Small intestine (tissue), 16 donors: ENCODE measurements at places on chromosomes 11 and 22. TPM values are rescaled to one million over a fixed set of nuclear protein-coding genes. Genes with fewer than 3 reads are reported as not detected.
A peak's percentile ranks its signal among the peaks of the same experiment; 100 is the strongest.

DNA sequence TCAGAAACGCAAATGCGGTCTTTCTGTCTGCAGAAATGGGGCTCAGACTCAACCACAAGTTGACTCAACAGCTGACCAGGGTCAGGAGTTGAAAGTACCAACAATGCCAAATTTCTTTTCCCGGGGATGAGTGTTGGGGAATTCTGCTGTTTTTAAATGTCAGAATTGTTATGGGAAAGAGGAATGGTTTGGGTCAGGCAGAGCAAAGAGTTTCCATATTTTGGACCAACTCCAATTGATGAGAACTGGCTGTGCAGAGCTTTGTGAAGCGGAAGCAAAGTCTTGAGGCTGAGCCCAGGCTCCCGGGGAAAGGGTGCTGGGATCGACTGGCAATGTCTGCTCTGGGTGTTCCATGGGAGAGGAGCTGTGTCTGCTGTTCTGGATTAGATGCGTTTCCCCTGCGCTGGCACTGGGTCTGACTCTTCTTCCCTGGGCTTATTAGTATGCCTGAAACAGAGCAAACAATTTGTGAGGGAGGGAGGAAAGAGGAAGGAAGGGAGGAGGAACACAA lies 36.2 kb downstream of the TXN2 start:
- no peak for DNase-seq

- DNase-seq, result peak; percentile 25
Measured at GRCh38 chr11:7498193-7498592, 12.9 kb downstream of the OLFML1 start.

SPON1 gene
- polyA plus RNA-seq, result 14.1 TPM

DNA sequence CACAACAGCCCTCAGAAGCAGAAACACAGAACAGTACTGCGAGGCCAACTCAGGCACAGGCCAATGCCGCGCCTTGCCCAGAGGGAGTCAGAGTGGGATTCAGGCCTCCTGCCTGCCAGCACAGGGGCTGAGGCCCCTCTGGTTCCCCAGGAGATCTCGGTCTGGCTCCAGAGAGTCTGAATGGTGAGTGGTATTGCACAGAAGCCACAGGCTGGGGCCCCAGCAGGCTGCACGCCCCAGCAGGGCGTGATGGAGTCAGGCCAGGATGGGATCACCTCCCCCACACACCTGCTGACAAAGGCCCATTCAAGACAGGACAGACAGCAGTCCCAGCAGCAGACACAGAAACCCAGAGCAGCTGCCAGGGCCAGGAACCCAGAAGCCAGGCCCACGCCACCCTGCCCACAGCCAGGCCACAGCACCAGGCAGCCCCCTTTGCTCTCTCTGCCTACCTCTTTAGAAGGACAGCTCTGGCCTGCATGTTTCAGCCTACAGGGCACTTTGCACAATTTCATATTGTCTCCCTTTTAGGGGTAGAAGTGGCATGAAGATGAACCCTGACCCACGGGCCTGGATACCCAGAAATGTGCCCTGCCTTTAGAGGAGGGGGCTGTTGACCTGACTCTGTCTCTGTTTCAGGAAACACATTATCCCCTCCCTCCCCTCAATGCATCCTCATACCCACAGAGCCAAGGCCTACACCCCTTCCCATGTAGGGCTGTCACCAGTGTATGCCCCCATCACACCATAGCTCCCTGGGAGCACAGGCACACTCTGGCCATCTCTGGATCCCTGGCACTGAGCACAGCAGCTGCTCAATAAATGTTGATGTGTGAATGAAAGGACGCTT lies 6.1 kb downstream of the FXYD6 start:
- DNase-seq, result peak; percentile 35

- DNase-seq, result no peak
Measured at GRCh38 chr11:932435-932834, 6.8 kb downstream of the AP2A2 start.

GRCh38 chr11:34245041-34245440 lies 112.8 kb downstream of the ABTB2 start:
- no peak for DNase-seq

GRCh38 chr11:31069447-31070205 lies 299.9 kb downstream of the DCDC1 start:
- no peak for DNase-seq

GRCh38 chr11:1640076-1640946 lies 10.7 kb downstream of the KRTAP5-5 start:
- peak; percentile 60 for DNase-seq

- no peak for DNase-seq
Measured at GRCh38 chr11:16512899-16513241, 156.5 kb upstream of the SOX6 start.

- no peak for DNase-seq
Measured at GRCh38 chr11:128878455-128878854, 11.4 kb upstream of the KCNJ1 start.

MAJIN gene
- not detected for polyA plus RNA-seq

GRCh38 chr11:26599425-26599824 lies 27.4 kb upstream of the MUC15 start:
- DNase-seq, result no peak

- DNase-seq, result peak; percentile 84
Measured at GRCh38 chr22:35023692-35024363, 42.1 kb upstream of the ISX start.

RNF215 gene
- polyA plus RNA-seq, result 3.8 TPM

POU2AF2 gene
- 1.4 TPM for polyA plus RNA-seq

AKIP1 gene
- 13.9 TPM for polyA plus RNA-seq

DNA sequence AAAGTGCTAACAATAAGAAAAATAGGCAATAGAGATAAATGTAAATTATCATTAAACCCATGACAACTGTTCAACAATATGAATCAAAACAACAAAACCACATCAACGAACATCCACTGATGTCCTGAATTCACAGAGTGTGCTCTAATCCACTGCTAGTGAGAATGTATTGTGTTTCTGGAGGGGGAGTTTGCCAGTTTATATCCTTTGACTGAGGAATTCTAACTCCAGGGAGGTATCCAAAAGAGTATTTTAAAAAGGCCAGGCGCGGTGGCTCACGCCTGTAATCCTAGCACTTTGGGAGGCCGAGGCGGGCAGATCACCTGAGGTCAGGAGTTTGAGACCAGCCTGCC lies 1.7 kb upstream of the WEE1 start:
- no peak for DNase-seq

GRCh38 chr22:37764622-37765021 lies 43.1 kb upstream of the GCAT start:
- DNase-seq, result no peak

DNA sequence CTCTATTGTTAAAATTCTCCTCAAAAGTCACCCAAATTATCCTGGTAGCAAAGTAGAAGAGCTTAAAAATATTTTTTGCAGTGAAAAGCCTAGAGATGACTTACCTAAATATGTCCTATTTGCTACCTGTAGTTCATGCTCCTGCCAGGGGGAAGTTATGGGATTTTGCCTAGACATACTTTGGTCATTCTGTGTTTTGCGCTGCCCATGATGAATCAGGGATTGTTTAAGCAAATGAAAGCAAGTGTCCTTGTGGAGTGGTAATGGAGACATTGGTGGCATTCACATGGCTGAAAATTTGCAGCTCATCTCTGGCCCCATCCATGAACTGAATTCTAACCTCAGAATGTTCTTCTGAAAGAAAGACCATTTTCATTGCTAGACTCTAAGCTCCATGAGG lies 14.6 kb upstream of the SESN3 start:
- no peak for DNase-seq

- DNase-seq, result no peak
Measured at GRCh38 chr11:73579641-73580434, 18.1 kb downstream of the FAM168A start.

KIAA1671 gene
- 18.0 TPM for polyA plus RNA-seq

DNA sequence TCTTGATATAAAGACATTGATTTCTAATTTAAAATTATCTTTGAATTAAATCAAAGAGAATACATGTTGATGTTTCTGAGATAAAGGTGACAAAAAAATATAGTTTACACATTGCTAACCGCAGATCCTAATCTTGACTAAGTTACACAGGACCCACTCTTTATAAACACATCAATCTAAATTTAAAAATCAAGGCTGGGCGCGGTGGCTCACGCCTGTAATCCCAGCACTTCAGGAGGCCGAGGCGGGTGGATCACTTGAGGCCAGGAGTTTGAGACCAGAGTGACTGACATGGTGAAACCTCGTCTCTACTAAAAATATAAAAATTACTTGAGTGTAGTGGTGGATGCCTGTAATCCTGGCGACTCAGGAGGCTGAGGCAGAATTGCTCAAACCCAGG lies 1.9 kb downstream of the ARFGAP3 start:
- DNase-seq, result no peak

GRCh38 chr11:128299132-128299726 lies 288.1 kb downstream of the ETS1 start:
- DNase-seq, result no peak

- no peak for DNase-seq
Measured at GRCh38 chr11:118984825-118985224, 13.1 kb upstream of the CENATAC start.

- DNase-seq, result no peak
Measured at GRCh38 chr11:27118949-27119348, 78.3 kb downstream of the BBOX1 start.

- DNase-seq, result no peak
Measured at GRCh38 chr11:12581416-12581815, 92.8 kb upstream of the TEAD1 start.

DNA sequence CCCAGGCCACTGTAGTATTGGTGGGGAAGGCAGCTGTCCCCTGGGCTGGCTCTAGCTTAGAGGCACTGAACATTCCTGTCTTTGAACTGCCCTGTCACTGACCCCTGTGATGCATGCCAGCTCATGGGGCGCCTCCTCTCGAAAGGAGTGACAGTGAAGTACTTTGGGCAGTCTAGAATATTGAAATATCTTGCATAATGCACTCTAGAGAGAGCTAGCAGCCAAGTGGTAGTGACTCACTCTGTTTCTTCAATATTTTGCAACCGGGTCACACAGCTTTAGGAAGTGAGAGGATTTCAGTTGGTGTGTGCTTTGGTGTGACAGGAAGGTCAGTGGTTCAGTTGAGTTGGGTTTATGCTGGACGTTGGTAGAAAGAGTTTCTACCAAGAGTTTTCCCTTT lies 35.5 kb upstream of the ST14 start:
- no peak for DNase-seq

DNA sequence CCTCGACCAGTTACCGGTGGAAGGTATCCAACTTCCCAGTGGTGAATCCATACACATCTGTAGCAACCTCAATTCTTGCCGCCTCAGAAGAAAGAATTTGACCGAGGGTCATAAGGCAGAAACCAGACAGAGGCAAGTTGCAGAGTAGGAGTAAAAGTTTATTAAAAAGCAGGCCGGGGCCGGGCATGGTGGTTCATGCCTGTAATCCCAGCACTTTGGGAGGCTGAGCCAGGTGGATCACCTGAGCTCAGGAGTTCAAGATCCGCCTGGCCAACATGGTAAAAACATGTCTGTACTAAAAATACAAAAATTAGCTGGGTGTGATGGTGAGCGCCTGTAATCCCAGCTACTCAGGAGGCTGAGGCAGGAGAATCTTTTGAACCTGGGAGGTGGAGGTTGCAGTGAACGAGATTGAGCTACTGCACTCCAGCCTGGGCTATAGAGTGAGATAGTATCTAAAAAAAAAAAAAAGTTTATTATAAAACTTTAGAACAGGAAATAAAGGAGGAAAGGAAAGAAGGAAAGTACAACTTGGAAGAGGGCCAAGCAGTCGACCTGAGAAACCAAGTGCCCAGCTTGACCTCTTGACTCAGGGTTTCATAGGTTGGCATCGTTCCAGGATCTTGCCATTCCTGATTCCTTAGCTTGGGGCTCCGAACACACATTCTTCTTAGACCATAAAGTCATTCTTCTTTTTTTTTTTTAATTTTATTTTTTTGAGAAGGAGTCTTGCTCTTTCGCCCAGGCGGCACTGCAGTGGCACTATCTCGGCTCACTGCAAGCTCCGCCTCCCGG lies 27.8 kb downstream of the RGL4 start:
- DNase-seq, result peak; percentile 44

DNA sequence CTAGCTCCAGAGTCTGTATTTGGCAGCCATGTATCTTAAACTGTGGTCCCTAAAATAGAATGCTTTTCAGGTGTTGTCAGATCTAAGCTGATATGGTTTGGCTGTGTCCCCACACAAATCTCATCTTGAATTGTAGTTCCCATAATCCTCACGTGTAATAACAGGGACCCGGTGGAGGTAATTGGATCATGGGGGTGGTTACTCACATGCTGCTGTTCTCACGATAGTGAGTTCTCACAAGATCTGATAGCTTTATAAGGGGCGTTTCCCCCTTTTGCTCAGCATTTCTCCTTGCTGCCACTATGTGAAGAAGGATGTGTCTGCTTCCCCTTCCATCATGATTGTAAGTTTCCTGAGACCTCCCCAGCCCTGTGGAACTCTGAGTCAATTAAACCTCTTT lies 199.9 kb upstream of the ISX start:
- DNase-seq, result no peak
